Right lung (tissue), 10 donors: ENCODE measurements at places on chromosomes 3 and 15. TPM values are rescaled to one million over a fixed set of nuclear protein-coding genes. Genes with fewer than 3 reads are reported as not detected.

The PLA2G4E gene
- polyA plus RNA-seq = 0.07 TPM

The MUC13 gene
- polyA plus RNA-seq = not detected

The MOBP gene
- polyA plus RNA-seq = 0.24 TPM

The SAXO2 gene
- polyA plus RNA-seq = 14.5 TPM

The ST3GAL6 gene
- polyA plus RNA-seq = 20.8 TPM

The GOLGA6A gene
- 0.15 TPM for polyA plus RNA-seq

The CCR1 gene
- polyA plus RNA-seq = 4.9 TPM

The CHAC1 gene
- polyA plus RNA-seq = 1.5 TPM

The IGSF11 gene
- polyA plus RNA-seq = 0.61 TPM

The AGBL1 gene
- polyA plus RNA-seq = 0.10 TPM

DNA sequence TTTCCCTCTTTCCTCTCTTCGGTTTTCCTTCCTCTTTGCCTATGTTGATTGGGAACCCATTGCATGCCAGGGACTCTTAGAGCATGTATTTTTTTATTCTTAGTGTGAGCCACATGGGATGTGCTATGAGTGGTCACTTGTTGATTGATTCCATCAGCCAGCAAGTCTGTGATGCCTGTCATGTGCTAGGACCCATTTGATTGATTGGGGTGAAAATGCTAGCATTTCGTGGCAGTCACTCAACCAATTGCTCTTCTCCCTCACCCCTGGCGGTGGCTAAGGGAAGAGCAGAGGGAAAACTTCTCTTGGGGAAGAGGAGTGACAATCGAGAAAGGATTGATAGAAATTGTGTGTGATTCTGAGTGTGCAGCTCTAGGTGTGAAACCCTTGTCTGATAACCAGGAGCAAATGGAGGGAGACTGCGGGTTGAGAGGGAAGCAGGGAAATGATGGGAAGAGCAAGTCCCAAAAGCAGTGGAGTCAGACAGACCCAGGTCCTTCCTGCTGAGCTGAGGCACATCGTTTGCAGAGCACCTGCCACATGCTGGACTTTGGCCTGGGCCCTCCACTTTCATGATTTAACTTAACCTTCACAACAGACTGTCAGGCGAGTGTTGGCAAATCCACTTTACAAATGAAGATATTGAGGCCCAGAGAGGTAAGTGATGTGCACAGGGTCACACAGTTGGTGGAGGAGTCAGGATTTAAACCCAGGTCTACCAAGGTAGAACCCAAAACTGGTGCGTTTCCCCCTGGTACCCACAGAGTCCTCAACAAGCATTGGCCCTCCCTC, 40.0 kb downstream of the SLC6A11 start:
- DNase-seq = no peak

- DNase-seq = peak; percentile 75
These were observed 1.6 kb downstream of the TSC22D2 start for GRCh38 chr3:150409512-150410310.

- no peak for DNase-seq
These were observed 60.3 kb upstream of the SIAH2 start for GRCh38 chr3:150823277-150823676.

DNA sequence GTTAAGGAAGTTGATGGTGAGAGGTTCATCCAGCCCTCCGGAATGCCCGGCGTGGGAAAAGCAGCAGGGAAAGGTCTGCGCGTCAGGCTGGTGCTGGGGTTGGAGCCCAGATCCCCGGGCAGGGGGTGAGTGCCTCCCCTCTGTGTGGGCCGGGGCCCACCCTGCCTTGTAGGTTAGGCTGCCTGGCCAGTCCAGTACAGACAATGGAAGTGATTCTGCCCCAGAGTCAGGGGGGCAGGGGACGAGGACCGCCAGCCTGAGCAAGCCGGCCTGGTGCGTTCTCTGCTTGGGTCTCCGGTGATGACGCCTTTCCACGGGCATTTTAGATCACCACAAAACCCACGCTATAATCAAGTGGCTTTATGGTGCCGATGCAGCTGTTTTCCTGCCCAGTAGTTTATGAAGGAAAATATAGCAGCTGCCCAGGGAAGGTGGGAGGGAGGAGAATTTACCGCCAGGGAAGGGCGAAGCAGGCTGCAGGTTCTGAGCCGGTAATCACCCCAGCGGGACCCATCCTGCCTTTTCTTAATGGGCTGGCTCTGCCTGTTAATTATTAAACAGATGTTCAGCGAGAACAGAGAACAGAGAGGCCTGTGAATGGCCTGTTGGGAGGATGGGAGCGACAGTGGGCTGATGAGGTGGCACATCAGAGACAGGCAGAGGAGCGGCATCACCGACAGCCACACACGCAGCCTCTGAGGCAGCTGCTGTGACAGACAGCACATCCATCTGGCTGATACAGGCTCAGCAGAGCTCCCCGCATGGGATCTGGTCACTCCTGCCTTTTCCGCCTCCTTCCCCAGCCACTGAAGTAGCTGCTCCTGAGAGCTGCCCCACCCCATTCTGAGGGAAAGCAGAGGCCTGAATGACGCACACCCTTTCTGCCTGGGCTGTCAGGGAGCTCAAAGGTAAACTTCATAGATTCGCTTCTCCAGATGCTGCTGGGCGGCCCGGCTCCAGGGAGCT, 35.2 kb downstream of the BDH1 start:
- no peak for DNase-seq

DNA sequence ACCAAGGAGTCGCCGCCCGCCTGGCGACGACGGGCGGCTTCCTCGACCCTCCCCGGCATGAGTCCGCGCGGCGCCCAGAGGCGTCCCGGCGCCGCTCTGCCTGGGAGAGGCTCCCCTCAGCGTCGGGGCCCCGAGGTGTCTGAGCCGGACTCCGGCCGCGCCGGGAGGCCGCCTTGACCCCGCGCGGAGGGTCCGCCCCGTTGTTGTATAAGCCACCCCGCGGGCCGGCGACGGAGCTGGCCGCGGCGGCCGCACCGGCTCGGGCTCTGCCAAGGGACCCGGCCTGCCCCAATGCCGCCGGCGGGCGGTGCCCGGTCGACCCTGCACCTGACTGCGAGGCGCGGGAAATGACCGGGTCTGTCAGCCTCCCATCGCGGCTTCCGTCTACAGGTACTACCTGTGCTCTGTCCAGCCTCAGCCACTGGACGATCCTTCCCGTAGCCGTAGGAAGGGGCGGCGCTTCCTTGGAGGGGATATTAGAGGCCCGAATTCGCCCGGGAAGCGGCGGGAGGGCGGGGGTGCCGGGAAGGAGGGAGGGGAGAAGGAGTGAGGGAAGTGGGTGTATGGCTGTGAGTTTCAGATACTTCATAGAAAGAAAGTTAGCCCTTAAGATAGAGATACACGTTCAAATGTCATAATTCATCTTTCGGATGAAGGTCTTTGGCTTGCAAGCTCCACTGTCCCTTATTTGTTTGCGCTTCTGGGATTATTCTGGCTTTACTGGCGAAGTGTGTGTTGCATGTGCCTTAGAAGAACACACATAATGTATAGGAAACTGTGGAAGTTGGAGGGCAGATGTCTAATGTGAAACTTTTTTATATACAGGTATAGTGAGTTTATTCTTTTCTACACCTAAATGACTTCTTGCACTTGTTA, 620 bp downstream of the ABHD5 start:
- DNase-seq = peak; percentile 44

- no peak for DNase-seq
These were observed 94.5 kb downstream of the WNT7A start for GRCh38 chr3:13785351-13785750.

- no peak for DNase-seq
These were observed 61.0 kb downstream of the TMEM44 start for GRCh38 chr3:194572143-194572789.

DNA sequence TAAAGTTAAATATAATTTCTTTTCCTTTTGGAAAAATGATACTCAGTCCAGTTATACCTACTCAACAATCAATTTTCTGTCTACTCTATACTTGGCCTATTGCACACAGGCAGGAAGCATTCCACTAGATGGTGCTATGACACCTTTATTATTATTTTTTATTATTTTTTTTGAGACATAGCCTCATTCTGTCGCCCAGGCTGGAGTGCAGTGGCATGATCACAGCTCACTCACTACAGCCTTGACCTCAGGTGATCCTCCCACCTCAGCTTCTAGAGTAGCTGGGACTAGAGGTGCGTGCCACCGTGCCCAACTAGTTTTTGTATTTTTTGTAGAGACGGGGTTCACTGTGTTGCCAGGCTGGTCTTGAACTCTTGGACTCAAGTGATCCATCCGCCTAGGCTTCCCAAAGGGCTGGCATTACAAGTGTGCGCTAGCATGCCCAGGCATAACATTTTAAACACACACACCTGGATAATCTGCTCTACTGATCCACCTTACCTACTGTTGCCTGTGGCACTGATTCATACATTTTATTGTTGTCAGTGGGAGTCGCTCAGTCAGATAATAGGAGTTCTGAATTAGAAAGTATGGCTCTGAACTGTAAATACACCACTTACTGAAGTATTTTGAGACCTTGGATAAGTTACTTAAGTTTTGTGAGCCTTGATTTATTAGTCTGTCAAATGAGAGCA, 56.2 kb downstream of the EIF3J start:
- no peak for DNase-seq

- DNase-seq = no peak
These were observed 24.1 kb downstream of the GABPB1 start for GRCh38 chr15:50330921-50331320.

DNA sequence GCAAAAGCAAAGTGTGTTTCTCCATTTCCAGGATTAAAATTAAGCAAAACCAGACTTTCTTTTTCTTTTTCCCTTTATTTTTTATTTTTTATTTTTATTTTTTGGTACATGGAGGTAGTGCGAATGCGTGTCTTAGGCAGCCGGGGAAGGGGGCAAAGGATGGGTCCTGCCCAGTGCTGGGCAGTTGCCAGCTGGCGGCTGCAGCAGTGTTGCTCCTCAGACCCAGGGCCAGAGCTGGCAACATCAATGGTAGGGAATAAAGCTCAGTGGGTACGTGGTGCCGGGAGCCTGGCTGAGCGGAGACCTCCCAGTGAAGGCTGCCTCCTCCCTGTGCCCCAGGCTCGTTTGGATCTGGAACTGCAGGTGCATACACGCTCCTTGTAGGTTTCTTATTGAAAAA, 46.3 kb downstream of the POLR2M start:
- DNase-seq = no peak

GRCh38 chr3:31978553-31978952, 2.5 kb downstream of the OSBPL10 start:
- DNase-seq = no peak

- no peak for DNase-seq
These were observed 643.7 kb upstream of the NAALADL2 start for GRCh38 chr3:174215456-174215855.

GRCh38 chr15:69749797-69750196, 297.2 kb downstream of the RPLP1 start:
- no peak for DNase-seq

DNA sequence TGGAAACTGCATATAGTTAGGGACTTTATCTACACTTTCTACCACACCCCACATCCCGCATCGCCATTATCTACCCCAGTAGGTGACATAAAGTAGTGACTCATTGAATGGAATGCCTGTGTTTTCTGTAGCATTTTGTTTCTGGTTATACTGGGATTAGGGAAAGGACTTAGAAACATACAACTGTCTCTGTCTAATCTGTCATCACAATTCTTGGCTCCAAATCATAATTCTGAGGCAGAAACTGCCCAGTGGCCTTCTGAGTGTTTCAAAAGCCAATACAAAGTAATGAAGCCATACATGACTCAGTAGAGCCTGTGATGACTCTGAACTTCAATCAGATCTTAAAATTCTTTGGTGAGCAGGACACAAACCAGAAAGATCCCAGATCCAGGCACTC, 115.7 kb upstream of the CHRM5 start:
- DNase-seq = no peak

DNA sequence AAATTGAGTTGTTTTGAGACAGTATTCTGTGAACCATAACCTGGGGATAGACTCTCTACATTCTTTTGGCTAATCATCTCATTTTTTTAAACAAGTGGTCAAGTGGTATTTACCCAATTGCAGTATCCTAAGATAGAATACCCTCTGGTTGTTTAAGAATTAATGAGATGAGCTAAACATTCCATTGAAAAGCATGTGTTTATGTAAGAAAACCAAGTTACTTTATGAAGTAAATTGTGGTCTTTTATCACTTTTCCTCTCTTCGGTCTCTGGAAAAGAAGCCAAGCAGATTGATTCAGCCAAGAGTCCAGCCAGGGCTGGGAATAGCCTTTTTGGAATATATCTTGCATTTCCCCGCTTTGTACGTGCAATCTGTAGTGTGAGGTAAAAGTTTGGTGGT, 185.7 kb upstream of the TOPAZ1 start:
- no peak for DNase-seq

DNA sequence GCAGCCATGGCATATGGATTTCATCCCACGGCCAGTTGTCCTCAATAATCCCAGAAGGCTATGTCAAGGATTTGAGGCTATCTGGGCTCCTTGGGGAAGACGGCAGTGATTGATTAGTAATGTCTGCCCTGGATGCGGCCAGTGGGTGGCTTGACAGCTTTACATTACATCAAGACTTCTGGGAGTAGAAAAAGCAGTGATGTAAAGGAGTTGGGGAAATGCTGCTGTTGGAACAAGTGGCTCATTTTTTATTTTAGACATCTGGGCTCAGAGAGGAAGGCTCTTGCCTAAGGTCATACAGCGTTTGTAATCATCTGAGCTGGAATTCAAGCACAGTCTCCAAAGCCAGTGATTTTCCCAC, 94.1 kb downstream of the FLNB start:
- no peak for DNase-seq

- no peak for DNase-seq
These were observed 25.5 kb downstream of the TBC1D2B start for GRCh38 chr15:78052001-78052401.

DNA sequence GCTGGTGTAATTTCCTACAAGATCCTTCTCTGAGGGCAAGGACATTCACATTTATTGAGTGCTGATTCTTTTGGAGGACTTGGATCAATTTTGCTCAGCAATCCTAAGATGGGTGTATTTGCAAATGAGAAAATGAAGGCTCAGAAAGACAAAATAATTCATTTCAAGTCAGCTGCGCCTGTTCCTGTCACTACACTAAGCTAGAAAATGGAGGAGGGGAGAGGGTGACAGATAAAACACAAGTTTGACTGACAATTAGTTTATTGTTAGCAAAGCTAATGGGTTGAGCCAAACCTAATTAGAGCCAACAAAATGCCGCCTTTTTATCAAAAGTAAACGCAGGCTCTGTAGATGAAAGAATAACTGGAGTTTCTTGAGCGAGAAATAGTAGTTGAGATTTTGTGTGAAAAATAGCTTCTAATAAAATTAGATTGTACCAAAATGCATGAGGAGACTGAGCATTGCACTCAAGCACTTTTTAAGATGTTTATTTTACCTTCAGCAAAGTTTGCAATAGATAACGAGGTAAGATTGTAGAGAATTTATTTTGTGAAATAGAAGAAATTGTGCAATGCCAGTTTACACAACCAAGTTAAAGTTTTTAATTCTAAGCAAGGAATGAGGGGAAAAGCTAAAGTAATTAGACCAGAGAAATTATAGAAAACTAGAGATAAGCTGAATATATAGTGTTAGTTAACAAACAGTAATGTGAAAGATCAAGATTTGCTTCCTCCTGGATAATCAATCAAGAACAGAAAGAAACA, 39.6 kb upstream of the SECISBP2L start:
- DNase-seq = no peak

DNA sequence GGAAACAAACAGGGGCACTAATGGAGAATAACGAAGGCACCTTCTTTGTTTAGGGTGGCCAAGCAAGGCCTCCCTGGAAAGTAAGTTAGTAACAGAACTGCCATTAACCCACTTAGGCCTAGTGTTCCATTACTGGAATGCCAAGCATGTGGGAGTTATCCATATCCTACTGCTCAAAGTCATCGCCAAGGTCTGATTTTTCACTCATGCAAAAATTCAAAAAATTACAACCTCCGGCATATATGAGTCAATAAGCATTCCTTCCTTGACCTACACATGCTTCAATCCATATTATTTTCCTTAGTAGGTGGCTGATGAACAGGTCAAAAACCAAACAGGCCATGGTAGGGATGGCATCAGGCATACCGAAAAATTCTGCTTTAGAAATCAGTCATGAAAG, 1097.2 kb downstream of the FHIT start:
- DNase-seq = no peak
